ENCODE measurements at places on chromosomes 4 and X.

DNA sequence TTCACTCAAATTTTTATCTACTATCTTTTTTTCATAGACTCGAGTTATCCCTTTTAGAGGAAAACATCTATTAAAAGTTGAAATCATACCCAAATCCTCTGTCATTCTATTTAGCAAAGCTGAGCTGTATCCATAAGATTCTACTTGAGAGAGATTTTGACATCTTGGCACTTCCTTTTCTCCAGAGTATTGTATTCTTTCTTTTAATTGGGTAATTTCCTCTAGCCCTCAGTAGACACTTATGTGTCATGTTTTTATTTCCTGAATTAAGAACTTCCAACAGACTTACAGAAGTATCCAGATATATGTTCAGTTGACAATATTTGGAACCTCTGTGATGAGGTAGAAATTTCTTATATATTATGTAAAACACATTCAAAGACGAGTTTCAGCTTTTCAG is 201.6 kb upstream of the NR3C2 start:
- no peak for DNase-seq

DNA sequence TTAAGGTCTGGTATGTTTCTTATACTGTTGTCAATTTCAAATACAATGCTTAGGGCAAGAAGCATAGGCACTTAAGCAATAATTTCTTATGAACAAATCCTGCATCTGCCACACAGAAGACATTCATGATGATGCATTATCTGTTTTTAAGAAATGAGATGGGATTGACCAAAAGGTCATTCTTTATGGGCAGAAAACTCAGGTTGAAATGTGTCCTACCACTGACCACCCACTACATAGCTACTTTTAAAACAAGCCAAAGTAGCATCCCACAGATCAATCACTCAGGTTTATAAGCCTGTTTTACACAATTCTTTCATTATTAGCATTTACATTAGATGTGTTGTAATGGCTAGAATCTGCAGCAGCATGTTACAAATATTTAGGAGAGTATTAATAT is 617.8 kb downstream of the PCDH7 start:
- no peak for DNase-seq

DNA sequence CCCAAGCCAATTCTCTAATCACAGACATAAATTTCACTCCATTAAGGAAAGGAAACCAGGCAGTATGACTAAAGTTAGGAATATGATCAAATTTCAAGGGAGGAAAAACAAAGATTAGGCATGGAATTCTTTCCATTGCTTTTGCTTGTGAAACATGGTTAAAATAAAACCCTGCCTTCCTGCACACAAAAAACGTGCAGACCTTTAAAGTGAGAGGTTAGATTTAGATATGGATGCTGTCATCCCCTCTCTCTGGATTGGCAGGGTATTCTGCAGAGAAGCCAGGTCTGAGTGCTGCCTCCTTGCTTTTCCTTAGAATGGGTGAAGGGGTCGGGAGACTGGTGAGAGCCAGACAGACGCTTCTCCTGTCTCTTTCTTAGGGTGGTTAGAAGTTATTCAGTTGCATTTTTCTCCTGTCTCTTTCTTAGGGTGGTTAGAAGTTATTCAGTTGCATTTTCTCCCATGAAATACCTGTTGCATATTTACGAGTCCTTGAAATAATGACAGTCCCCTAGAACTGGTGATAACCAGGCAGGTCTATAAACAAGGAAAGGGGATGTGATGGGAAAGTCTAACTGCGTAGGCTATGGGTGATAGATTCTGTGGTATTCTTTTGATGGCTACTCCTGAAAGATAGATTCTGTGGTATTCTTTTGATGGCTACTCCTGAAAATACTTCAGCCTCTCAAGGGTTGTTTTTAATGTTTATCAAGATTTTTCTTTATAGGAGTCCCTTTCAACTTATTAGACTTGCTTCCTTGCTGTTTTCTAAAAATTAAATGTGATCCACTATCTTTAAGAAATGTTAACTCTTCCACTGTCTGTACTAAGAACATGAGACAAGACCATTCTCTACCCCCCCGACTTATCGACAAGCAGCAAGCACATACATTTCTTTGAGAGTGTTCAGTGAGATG is 163.6 kb downstream of the SPRY1 start:
- DNase-seq: no peak

- DNase-seq: no peak
Observed at GRCh38 chrX:115549008-115549407, 12.0 kb upstream of the PLS3 start.

- no peak for DNase-seq
Observed at GRCh38 chr4:148017801-148018200, 285.9 kb downstream of the ARHGAP10 start.
